ENCODE measurements at places on chromosomes 2 and 18.

- DNase-seq: no peak
Observed at GRCh38 chr2:107635883-107636282, 190.8 kb upstream of the RGPD4 start.

GRCh38 chr2:165289069-165289468 is 49.9 kb downstream of the SCN2A start:
- no peak for DNase-seq

GRCh38 chr2:15076668-15077067 is 444.2 kb downstream of the LRATD1 start:
- DNase-seq: no peak

- DNase-seq: no peak
Observed at GRCh38 chr2:233977296-233977837, 60.2 kb downstream of the TRPM8 start.

GRCh38 chr2:229463841-229464346 is 192.8 kb upstream of the PID1 start:
- DNase-seq: no peak

DNA sequence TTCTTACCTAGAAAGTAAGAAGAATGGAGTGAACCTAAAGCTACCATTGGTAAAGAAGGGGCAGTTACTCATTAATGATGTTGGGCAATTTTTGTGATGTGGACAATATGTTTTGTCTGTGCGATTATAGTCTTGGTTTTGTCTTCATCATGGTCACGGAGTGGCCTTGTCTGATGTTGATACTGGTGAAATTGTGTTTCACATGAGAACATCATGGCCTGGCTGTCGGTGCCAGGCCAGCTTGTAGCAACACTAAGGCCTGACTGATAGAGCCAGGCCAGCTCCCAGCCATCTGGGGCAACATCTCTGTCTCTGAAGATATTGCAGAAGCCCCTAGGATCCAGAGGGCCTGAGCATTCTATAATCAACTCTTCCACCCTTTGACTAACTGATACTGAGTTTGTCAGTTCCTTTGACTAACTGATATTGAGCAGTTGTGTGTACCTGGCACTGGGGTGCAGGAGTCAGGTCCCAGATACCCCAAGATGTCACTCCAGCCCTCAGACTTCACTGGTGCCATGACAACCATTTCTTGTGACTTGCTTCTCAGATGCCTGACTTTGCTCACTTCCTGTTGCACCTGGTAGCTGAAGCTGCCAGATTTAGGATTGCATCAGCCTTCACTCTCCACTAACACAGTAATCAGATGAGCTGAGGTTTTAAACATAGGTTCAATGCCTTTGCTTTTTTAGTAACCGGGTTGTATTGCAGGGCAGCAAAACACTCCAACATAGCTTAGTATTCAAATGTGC is 62.5 kb downstream of the RPIA start:
- DNase-seq: no peak

- DNase-seq: no peak
Observed at GRCh38 chr18:44974174-44974573, 293.5 kb downstream of the SETBP1 start.

GRCh38 chr18:51915176-51915575 is 424.8 kb upstream of the DCC start:
- no peak for DNase-seq

DNA sequence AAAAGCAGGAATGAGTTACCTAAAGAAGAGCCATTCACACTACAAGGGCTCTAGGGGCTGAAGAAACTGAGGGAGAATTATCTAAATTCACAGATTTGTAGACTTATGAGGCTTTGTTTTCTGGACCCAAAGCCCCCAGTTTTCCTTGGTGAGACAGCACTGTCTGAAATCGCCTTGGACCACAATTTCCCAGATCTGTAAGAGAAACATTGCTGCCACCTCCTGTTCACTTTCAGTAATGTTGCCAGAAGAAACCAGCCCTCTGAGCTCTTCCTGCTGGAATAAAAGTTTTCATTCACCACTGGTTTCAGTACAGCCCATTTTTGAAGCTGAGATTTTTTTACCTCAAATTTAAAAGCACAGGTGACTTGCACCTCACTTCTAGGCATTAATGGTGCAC is 169.2 kb downstream of the CDH20 start:
- peak; percentile 50 for DNase-seq

GRCh38 chr2:79180092-79180491 is 20.5 kb upstream of the REG3A start:
- DNase-seq: no peak

GRCh38 chr2:121260370-121261154 is 24.4 kb downstream of the TFCP2L1 start:
- DNase-seq: no peak

GRCh38 chr2:177610813-177611212 is 218.2 kb downstream of the AGPS start:
- no peak for DNase-seq

DNA sequence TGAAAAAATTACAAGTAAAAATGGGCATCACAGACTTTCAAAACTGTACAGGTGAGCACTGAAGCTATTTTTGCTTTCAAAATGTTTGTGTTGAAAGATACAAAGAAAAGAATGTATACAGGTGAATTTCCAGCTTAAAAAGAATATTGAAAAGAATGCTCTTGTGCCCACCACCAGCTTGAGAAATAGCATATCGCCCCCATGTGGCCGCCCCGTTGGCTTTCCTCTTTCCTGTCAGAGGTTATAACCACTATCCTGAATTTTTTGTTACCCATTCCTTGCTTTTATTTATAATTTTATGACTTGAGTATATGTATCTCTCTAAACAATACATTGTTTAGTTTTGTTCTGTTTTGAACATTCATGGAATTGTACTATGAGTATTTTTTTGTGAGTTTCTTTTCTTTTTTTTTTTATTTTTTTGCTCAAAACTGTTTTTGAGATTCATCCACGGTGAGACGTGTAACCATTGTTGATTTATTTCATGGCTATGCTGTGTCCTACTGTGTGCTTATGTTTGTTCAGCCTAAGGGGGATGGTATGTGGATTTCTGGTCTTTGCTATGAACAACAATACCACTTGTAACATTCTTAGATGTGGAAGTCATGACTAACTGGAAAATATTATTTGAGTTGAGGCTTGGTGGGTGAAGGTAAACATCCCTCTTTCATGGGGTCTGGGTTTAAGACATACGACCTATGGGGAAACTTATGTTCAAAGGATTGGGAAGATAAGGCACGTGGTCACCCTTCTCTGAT is 11.6 kb downstream of the TRPM8 start:
- DNase-seq: peak; percentile 48

DNA sequence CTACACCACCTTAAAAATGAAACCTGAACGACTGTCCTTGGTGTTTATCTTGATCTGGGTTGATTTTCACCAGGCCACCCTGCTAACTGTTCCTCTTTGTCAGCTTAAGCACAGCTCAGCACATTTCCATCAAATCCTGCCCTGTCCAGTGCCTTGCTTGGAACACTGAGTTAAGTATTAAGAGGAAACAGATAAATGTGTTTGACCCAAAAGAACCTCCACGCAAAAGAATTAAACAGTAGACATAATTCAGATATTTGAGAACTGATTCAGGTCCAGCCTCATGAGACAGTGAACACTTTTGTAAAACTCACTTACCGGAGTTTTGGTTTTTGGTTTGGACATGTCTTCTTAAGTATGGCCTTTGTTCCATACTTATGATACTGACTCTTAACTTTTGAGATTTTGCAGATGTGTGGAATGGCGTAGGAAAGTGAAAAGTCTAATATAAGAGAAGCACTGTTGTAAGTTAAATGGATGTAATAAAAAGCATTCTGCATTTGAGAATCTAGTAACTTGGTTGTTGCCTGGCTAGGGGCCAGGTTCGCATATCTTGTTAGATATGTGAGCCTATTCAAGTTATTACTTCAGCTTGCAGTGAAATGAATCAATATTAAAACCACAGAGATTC is 88.9 kb upstream of the SERPINE2 start:
- DNase-seq: no peak

DNA sequence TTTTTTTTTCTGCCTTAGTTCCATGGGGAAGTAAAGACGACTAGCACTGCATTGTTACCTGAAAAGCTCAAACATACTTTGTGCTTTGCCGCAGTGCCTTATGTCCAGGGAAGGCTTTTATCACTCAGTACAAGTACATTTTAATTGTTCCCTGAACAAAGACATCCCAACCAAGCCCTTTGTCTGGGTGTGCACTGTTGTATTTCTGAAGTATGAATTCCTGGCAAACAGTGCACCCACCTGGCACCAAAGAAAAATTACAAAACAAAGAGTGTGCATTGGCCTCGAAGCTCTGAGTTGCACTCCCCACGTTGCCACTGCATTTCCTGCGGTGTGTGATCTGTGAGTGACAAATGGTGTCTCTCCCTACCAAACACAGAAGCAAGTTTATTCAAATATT is 858.5 kb upstream of the PIK3C3 start:
- no peak for DNase-seq

Data from H9 (cell line).